M059J (cell line): ENCODE measurements at places on chromosomes 13 and 19.
A peak's percentile ranks its signal among the peaks of the same experiment; 100 is the strongest.

DNA sequence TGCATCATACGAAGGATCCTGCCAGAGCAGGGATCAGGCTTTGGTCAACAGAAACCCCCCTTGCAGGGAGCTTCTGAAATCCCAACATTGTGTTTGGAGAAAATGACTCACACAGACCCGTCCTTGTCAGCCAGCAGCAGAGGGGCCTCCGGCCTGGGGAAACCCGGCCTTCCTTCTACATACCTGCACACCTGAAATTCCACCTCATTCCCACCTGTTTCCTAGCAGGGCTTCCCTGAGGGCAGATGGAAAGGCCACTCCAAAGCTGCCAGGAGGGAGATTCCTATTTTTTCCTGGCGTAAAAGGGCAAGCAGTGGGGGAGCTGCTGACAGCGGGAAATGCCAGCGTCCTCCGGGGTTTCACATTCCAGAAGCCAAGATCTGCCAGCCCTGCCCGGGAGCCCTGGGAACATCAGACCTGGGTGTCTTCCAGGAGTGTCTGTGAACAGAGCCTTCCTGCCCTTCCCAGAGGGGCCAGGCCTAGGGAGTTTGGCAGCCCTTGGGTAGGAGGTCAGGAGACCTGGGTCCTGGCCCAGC, 3.0 kb upstream of the IGFL1 start:
- peak; percentile 37 for DNase-seq

- DNase-seq, result no peak
These were observed 515 bp upstream of the ATXN8OS start for GRCh38 chr13:70107125-70107497.

DNA sequence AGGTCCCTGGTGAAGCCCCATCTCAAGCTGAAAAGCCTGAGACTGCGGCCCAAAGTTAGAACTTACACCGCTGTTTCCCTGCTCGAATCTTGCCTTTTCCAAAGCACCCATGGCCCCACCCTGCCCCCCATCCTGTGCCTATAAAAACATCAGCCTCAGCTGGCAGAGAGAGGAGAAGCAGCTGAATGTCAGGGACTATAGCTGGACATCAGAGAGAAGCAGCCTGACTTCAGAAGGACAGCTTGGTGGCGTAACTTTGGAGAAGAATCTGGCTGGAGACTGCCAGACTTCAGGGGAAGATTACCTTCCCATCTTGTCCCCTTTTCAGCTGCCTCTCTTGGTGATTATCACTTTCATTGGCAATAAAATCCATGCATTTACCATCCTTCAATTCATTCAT, 9.3 kb upstream of the RCBTB2 start:
- no peak for DNase-seq

- no peak for DNase-seq
These were observed 4.5 kb downstream of the NAA16 start for GRCh38 chr13:41315443-41316047.

GRCh38 chr19:17953869-17954268, 13.0 kb upstream of the KCNN1 start:
- no peak for DNase-seq

DNA sequence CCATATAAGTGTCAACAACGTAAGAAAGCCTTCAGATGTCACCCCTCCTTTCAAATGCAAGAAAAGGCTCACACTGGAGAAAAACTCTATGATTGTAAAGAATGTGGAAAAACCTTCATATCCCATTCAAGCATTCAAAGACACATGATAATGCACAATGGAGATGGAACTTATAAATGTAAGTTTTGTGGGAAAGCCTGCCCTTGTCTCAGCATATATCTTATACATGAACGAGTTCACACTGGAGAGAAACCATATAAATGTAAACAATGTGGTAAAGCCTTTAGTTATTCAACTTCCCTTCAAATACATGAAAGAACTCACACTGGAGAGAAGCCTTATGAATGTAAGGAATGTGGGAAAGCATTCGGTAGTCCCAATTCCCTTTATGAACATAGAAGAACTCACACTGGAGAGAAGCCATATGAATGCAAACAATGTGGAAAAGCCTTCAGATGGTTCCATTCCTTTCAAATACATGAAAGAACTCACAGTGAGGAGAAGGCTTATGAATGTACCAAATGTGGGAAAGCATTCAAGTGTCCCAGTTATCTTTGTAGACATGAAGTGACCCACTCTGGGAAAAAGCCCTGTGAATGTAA, 11.1 kb downstream of the ZNF844 start:
- no peak for DNase-seq

- peak; percentile 0 for DNase-seq
These were observed 159.5 kb downstream of the RBM26 start for GRCh38 chr13:79246578-79246949.

DNA sequence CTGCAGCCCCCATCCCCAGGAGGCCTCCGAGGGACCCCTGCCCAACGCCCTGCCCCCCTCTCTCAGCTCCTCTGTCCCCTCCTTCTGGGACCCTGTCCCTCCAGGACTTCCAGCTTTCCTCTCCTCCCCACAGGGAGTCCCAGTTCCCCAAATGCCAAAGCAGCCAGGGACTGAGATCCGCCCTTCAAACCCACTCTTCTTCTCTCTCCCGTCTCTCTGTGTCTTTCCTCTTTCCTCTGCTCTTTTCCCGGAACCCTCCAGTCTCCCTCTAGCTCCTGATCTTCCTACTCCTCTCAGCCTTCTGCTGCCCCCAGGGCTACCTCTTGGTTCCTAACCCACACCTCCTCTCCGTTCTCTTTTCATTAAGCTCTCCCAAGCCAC, 377 bp downstream of the CA11 start:
- no peak for DNase-seq

GRCh38 chr13:102922184-102922583, 76.4 kb downstream of the ERCC5 start:
- DNase-seq, result no peak

DNA sequence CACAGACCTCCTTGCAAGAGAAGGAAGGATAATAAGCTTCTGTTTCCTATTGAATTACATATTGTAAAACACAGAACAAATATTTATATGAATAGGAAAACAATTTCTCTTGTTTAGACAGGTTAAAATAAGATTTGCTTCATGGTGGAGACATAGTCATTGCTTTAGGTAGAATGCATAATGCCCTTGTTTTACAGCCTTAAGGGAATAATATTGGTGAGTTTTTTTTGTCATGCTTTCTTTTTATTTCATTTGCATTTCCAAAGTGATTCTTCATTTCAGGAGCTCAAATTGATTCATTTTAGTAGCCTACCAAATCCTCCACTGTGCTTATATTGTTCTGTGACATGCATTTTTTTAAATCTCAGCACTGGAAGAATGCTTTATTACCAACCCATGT, 690.7 kb downstream of the OLFM4 start:
- DNase-seq, result no peak

DNA sequence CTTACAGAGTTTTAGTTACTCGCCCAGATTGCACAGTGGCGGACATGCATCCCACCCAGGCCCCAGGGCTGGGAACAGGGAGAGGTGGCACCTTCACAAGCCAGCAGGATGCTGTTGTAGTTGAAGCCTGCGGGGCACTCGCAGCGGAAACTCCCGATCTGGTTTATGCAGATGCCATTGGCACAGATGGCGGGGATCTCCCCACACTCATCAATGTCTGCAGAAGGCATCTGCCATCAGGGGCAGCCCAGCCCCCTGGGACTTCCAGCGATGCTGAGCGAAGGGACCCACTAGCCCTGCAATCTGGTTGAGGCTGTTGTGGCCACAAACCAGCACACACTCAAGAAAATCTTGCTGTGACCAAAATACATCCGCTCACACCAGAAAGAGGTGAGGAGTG, 44.6 kb downstream of the CCL25 start:
- no peak for DNase-seq

GRCh38 chr19:5498830-5499550, 43.8 kb downstream of the ZNRF4 start:
- DNase-seq, result no peak

GRCh38 chr19:56369886-56370676, 23.3 kb downstream of the ZNF582 start:
- no peak for DNase-seq

DNA sequence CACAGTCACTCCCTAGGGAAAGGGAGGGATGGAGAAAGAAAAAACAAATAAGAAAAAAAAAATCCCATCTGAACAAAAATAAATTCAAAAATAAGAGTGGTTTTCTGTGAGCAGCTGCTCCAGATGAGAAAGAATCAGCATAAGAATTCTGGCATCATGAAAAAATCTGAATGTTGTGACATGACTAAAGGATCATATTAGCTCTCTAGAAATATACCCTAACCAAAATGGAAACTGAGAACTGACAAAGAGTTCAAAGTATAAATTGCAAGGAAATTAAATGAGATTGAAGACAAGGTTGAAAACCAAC, 579.0 kb downstream of the UQCRFS1 start:
- no peak for DNase-seq

GRCh38 chr19:39352381-39353255, 10.4 kb downstream of the SAMD4B start:
- no peak for DNase-seq

DNA sequence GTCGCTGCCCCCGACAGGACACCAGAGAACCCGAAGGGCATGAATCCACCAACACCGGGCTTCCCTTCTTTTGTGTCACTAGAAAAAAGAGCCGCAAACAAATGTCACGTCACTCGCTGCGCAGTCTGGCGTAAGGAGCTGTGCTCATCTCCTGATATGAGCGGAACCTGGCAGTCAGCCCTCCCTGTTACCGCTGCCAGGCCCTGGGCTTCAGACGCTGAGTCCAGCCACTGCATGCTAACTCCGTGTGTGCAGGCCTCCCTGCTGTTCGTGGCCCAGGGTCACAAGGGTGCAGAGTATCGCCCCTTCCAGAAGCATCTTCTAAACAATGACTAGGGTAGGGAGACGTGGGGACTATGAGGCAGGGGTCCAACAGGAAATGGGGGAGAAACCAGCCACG, 71.3 kb downstream of the SLC7A1 start:
- DNase-seq, result no peak

DNA sequence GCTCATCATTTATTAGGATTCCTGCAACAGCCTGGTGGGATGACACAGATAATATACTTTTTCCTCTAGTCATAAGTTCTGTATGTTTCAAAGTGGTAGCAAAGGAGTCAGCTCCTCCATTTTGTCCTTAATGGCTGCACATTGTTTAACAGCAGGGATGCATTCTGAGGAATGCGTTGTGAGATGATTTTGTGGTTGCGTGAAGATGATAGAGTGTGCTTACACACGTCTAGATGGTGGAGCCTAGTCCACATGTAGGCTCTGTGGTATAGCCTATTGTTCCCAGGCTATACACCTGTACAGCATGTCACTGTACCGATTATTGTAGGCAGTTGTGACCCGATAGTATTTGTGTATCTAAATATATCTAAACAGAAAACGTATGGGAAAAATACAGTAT, 4.6 kb downstream of the SMARCA4 start:
- no peak for DNase-seq

GRCh38 chr13:58573743-58574142, 942.2 kb downstream of the PCDH17 start:
- no peak for DNase-seq

DNA sequence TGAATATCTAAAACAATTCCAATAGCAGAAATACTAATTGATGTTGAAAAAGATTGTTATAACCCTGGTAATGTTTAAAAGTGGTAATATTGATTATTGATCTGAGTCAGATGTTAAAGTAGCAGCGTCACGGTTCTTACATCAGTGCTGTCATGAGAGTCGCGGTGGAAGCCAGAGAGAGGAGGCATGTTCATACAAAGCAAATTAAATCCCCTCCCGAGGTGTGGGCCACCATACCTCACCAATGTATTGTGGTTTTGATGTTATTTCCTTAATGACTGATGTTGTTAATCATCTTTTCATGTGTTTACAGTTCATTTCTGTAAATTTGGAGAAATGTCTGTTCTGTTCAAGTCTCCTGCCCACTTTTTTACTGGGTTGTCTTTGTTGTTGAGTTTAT, 11.2 kb downstream of the ZNF317 start:
- no peak for DNase-seq

- DNase-seq, result no peak
These were observed 52.0 kb downstream of the KLF2 start for GRCh38 chr19:16376649-16377048.

- DNase-seq, result peak; percentile 89
These were observed 31.4 kb downstream of the NFIX start for GRCh38 chr19:13026462-13027370.

DNA sequence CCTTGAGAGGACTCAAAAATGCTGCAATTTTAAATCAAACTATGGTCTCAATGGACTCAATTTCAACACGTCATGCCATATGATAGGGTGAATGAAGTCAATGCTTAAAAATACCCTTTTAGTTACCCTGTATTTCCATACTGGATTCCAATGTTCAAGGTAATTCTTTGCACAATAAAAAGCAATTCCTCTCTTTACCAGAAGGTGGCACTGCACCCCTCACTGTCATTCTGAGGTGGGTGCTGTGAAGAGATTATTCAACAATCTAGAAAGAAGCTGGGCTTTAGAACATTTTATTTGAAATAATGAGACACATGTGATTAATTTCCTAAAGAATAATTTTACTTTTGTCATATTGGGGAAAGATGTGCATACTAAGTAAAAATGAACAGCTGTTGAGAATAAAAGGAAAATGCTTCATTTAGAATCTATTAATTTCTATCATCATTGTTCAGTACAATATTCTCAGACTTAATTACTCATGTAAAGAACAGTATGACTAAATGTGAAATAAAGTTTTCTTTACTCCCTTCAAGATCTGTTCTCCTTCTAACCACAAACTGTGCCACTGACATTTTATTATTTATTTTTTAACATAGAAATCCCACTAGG, 789.1 kb downstream of the GPC5 start:
- peak; percentile 8 for DNase-seq

- DNase-seq, result no peak
These were observed 350.0 kb downstream of the NDFIP2 start for GRCh38 chr13:79830945-79831344.

- DNase-seq, result no peak
These were observed 1367.2 kb downstream of the EFNB2 start for GRCh38 chr13:105168295-105168694.

DNA sequence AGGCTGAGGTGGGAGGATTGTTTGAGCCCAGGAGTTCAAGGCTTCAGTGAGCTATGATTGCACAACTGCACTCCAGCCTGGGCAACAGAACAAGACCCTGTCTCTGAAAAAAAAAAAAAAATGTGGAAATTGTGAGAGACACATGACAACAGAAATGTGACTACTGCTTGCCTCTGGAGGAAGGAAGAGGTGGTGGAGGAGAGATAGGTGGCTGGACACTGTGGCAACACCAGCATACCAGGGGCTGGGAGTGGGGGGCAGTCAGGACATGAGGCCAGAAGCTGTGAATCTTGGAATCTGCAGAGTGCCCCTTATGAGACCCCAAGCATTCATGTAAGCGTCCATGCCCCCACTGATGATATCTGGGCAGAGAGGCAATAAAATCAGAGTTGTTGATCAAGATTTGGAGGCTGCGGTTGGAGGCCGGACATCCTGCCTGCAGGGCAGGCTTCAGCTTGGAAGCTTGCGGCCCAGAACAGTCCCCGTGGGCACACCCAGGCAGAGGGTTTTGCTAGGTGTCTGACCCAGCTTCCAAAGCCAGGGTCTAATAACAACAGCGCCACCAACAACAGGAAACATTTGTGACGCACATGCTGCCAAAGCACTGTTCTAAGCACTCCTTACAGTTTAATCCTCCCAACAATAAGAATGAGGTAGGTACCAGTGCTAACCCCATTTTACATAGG, 16.9 kb downstream of the FAM187B start:
- DNase-seq, result no peak

GRCh38 chr13:26899202-26899601, 138.6 kb upstream of the GPR12 start:
- DNase-seq, result no peak

- DNase-seq, result peak; percentile 22
These were observed 30.2 kb upstream of the HTR2A start for GRCh38 chr13:46926916-46927590.
